GM23338 (cell line): ENCODE measurements at places on chromosomes 3 and 15. TPM values are rescaled to one million over a fixed set of nuclear protein-coding genes. Genes with fewer than 3 reads are reported as not detected.
A peak's percentile ranks its signal among the peaks of the same experiment; 100 is the strongest.

DNA sequence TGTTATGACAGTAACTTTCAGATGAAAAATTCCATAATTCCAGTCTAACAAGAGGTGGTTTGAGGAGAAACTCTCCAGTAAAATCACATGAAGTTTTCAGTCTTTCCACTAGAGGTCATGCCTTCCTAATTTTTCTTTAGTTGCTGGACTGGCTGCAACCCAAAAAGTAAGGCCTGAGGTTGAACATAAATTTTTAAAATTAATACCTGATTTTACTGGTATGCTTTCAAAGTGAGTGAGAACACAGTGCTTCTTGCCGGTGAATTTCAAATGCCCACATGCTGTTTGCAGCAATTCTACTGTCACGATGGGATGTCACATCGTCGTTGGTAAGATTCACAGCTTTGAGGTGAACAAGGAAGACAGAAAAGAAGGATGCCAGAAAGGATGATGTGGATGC, 89.0 kb upstream of the FGF12 start:
- H3K27ac ChIP-seq, result no peak overlapping the region
- peaks cover 33% of the 10 kb centered on the region for H3K4me1 ChIP-seq
- no peak overlapping the region for H3K4me3 ChIP-seq

The DISP2 gene
- polyA plus RNA-seq, result 2.2 and 2.5 TPM in 2 replicates

The NCKIPSD gene
- polyA plus RNA-seq, result 14.8 and 15.1 TPM in 2 replicates

GRCh38 chr3:13132281-13132680, 59.1 kb upstream of the IQSEC1 start:
- H3K27ac ChIP-seq, result no peak overlapping the region
- no peak overlapping the region for H3K4me3 ChIP-seq
- H3K4me1 ChIP-seq, result no peaks in the 10 kb centered on the region
- H3K27me3 ChIP-seq, result no peaks in the 10 kb centered on the region
- no peak for DNase-seq

DNA sequence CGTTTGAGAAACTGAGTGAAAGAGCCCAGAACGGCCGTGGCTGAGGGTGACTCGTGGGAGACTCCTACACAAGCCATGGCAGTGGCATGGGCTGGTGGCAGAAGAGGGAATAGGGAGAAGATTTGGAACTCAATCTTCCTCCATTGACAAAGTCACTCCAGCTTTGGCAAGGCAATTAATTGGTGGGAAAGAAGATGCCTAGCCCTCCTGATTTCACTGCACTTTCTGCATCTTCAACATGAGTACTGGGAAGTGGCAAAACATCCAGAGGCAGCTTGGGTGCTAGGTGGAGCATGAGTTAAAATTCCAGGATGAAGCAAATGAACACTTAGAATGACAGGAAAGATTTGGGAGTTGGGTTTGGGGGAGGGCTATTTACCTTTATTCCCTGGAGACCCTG, 1.4 kb upstream of the TGFBR2 start:
- H3K27me3 ChIP-seq, result no peaks in the 10 kb centered on the region; the same call in 1 of the 2 replicates
- H3K27ac ChIP-seq, result no peak overlapping the region
- H3K4me1 ChIP-seq, result peaks cover 25% of the 10 kb centered on the region
- no peaks in the 10 kb centered on the region for H3K36me3 ChIP-seq
- no peak for DNase-seq
- no peak overlapping the region for H3K4me3 ChIP-seq

The LIPC gene
- polyA plus RNA-seq, result not detected in 2 replicates

The SNTN gene
- 0.70 TPM in 1 of 2 replicates, not detected in the other for polyA plus RNA-seq

The SAMD7 gene
- not detected in 2 replicates for polyA plus RNA-seq

The SERINC4 gene
- not detected in 2 replicates for polyA plus RNA-seq

DNA sequence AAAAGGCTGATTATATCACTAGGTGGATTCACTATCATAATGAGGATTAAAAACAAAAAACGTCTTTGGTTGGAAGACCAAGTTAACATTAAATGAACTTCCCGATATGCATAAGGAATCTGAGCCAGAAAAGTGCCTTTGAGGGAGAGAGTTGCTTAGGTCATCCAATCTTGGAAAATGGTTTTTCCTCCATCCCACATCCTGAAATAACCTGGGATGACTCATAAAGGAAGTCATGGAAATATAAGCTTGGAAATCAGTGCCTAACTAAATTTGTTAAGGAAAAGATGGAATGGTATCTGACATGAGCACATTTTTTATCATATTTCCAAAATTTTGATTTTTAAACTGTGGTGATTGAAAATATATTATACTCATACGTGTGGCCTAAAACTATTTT, 66.0 kb downstream of the KBTBD8 start:
- H3K27ac ChIP-seq, result no peak overlapping the region
- no peaks in the 10 kb centered on the region for H3K4me1 ChIP-seq
- no peaks in the 10 kb centered on the region for H3K27me3 ChIP-seq
- no peak overlapping the region for H3K4me3 ChIP-seq
- DNase-seq, result no peak
- H3K36me3 ChIP-seq, result 0 out of 2 replicates have a peak, but pooled peaks cover 6% of the 10 kb centered on the region

GRCh38 chr15:48265135-48265534, 59.0 kb downstream of the SLC12A1 start:
- H3K4me1 ChIP-seq, result peaks cover 54% of the 10 kb centered on the region
- DNase-seq, result no peak

GRCh38 chr3:180827171-180827570, 85.3 kb upstream of the FXR1 start:
- H3K27me3 ChIP-seq, result no peaks in the 10 kb centered on the region
- no peak overlapping the region for H3K27ac ChIP-seq
- DNase-seq, result no peak

The GOLGA8M gene
- not detected in 2 replicates for polyA plus RNA-seq

GRCh38 chr15:94236608-94237007, 5.2 kb downstream of the MCTP2 start:
- no peaks in the 10 kb centered on the region for H3K36me3 ChIP-seq
- H3K4me1 ChIP-seq, result peaks cover 26% of the 10 kb centered on the region
- DNase-seq, result no peak
- no peak overlapping the region for H3K4me3 ChIP-seq
- H3K27me3 ChIP-seq, result peaks cover 16% of the 10 kb centered on the region

GRCh38 chr3:111848283-111848682, 10.8 kb upstream of the PHLDB2 start:
- no peak overlapping the region for H3K27ac ChIP-seq
- no peaks in the 10 kb centered on the region for H3K36me3 ChIP-seq
- H3K27me3 ChIP-seq, result no peaks in the 10 kb centered on the region
- no peaks in the 10 kb centered on the region for H3K4me1 ChIP-seq
- no peak overlapping the region for H3K4me3 ChIP-seq

DNA sequence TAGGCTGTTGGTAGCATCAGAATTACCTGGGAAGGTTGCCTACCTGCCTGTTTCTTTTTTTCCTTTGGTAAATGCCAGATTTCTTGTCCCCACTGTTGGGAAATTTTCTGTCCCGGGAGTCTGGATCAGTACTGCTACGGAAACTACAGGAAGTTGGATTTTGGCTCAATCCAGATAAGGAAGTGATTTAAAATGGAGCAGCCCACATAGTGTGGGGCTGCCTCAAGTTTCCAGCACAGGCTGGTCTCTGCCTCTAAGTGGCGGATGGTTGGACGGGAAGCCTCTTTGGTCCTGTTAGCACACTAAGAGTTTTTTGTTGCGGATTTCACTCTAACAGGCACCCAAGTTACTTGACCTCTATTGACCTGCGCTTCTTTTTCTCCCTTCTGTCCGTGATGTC, 54.7 kb downstream of the EEFSEC start:
- no peak for DNase-seq
- H3K27me3 ChIP-seq, result no peaks in the 10 kb centered on the region
- no peaks in the 10 kb centered on the region for H3K36me3 ChIP-seq
- no peak overlapping the region for H3K4me3 ChIP-seq
- peaks cover 26% of the 10 kb centered on the region for H3K4me1 ChIP-seq

The DNASE1L3 gene
- not detected in 2 replicates for polyA plus RNA-seq

DNA sequence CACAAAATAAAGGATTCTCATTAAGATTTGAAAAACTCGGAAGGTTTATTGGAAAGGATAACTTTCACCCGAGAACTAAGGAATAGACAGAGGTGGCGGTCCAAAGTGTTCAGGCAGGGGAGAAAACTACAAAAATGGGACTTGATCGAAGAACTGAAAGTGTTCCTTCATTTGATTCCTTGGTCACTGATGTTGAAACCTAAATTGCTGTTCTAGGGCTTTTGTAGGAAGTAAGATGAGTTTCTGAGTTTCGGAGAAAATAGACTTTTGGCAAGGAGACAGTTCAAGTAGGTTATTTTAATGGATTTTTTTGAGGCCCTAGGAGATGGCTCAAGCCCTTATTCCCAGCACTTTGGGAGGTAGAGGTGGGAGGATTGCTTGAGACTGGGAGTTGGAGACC, 1.4 kb downstream of the TRIP4 start:
- no peaks in the 10 kb centered on the region for H3K36me3 ChIP-seq
- no peaks in the 10 kb centered on the region for H3K4me1 ChIP-seq
- H3K4me3 ChIP-seq, result peak overlapping the region; percentile 79; the same call in 1 of the 2 replicates
- no peak overlapping the region for H3K27ac ChIP-seq
- no peak for DNase-seq
- peaks cover 22% of the 10 kb centered on the region for H3K27me3 ChIP-seq

GRCh38 chr3:72255791-72256559, 471.0 kb upstream of the PROK2 start:
- no peak overlapping the region for H3K27ac ChIP-seq
- peaks cover 10% of the 10 kb centered on the region; the same call in 1 of the 2 replicates for H3K4me1 ChIP-seq
- no peak overlapping the region for H3K4me3 ChIP-seq

GRCh38 chr3:168806871-168807270, 711.1 kb upstream of the GOLIM4 start:
- DNase-seq, result no peak
- H3K27me3 ChIP-seq, result no peaks in the 10 kb centered on the region
- no peak overlapping the region for H3K27ac ChIP-seq
- H3K4me1 ChIP-seq, result peaks cover 39% of the 10 kb centered on the region

GRCh38 chr15:75028991-75029377, 5.6 kb downstream of the PPCDC start:
- peak; percentile 34 for DNase-seq
- peaks cover 24% of the 10 kb centered on the region for H3K4me1 ChIP-seq
- H3K27ac ChIP-seq, result peak overlapping the region; percentile 69; the same call in 1 of the 2 replicates
- H3K4me3 ChIP-seq, result no peak overlapping the region
- no peaks in the 10 kb centered on the region for H3K36me3 ChIP-seq
- H3K27me3 ChIP-seq, result no peaks in the 10 kb centered on the region

The RTP3 gene
- polyA plus RNA-seq, result 0.16 TPM in 1 of 2 replicates, not detected in the other

The TBCCD1 gene
- 5.8 and 7.3 TPM in 2 replicates for polyA plus RNA-seq

The ARHGAP31 gene
- 0.61 and 1.2 TPM in 2 replicates for polyA plus RNA-seq

The IL5RA gene
- not detected in 2 replicates for polyA plus RNA-seq

DNA sequence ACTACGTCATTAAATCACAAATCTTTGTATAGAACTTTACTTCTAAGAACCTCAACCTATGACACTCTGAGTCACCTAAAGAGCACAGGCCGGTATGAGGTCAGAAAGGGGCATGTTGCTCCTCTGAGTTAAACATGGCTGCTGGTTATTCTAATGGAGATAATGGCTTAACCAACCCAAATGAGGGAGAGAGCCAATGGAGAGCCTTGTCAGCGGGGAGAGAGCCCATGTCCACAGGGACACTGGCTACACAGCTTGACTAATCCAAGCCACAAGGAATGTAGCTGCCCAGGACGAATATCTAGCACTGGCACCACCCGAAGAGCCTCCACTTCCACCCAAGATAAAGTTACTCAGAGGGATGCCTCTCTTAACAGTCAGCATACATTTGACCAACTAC, 77.0 kb upstream of the STAC start:
- H3K27me3 ChIP-seq, result no peaks in the 10 kb centered on the region
- no peak overlapping the region for H3K4me3 ChIP-seq
- H3K27ac ChIP-seq, result no peak overlapping the region
- no peak for DNase-seq

The CCDC39 gene
- 1.6 and 2.6 TPM in 2 replicates for polyA plus RNA-seq

DNA sequence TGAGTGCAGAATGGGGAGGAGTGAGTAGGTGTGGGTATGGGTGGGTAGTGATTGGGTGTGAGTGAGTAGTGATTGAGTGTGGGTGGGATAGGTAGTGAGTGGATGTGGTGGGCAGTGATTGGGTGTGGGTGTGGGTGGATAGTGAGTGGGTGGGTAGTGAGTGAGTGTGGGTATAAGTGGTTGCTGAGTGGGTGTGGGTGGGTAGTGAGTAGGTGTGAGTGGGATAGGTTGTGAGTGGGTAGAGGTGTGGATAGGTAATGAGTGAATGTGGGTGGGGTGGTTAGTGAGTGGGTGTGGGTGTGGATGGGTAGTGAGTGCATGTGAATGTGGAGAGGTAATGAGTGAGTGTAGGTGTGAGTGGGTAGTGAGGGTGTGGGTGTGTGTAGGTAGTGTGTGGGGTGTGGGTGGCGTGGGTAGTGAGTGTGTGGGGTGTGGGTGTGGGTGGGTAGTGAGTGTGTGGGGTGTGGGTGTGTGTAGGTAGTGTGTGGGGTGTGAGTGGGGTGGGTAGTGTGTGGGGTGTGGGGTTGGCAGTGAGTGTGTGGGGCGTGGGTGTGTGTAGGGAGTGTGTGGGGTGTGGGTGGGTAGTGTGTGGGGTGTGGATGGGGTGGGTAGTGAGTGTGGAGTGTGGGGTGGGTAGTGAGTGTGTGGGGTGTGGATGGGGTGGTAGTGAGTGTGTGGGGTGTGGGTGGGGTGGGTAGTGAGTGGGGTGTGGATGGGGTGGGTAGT, 5.3 kb downstream of the MINAR1 start:
- H3K27me3 ChIP-seq, result peaks cover 32% of the 10 kb centered on the region

The NGLY1 gene
- 20.4 TPM in 2 replicates for polyA plus RNA-seq

GRCh38 chr15:70316059-70316600, 218.4 kb upstream of the TLE3 start:
- H3K4me1 ChIP-seq, result peaks cover 9% of the 10 kb centered on the region
- H3K36me3 ChIP-seq, result no peaks in the 10 kb centered on the region
- H3K27me3 ChIP-seq, result no peaks in the 10 kb centered on the region
- no peak overlapping the region for H3K27ac ChIP-seq
- H3K4me3 ChIP-seq, result no peak overlapping the region

DNA sequence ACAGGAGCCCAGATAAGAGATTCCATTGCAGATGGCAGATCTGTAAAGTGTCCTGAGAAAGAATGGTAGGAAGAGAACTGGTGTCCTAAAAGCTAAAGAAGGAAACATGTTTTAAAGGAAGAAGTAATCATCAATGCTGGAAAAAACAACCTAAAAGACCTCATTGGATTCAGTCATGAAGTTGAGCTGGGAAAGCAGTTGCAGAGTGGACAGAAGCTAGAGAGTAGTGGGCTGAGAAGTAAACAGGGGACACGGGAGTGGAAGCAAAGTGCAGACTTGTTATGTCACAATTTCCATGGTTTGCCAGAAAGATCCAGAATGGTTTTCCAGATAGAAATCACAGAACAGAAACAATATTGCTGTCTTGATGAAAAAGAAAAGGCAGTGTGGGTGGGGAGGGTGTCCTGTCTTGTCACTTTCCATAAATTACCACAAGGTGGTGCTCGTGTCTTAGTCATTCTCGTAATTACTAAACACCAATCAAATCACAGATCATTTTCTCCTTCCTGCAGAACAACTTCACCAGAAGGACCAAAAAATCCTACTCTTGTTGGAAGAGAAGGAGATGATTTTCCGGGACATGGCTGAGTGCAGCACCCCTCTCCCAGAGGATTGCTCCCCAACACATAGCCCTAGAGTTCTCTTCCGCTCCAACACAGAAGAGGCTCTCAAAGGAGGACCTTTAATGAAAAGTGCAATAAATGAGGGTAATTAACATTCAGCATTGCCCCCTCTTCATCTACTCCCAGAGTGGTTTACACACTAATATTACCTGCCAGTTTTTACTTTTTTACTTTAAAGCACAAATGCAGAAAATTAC, 64.5 kb downstream of the KLHL25 start:
- DNase-seq, result peak; percentile 83
- H3K4me3 ChIP-seq, result no peak overlapping the region
- no peaks in the 10 kb centered on the region for H3K4me1 ChIP-seq
- H3K27me3 ChIP-seq, result no peaks in the 10 kb centered on the region
- peak overlapping the region; percentile 64; the same call in 1 of the 2 replicates for H3K27ac ChIP-seq
- H3K36me3 ChIP-seq, result peaks cover 24% of the 10 kb centered on the region; the same call in 1 of the 2 replicates

The PIGZ gene
- 0.16 TPM in 1 of 2 replicates, not detected in the other for polyA plus RNA-seq
